CD4-positive, alpha-beta T cell treated with Interferon alpha-2 for 1 hour (primary cell): ENCODE measurements at places on chromosomes 4 and X.

DNA sequence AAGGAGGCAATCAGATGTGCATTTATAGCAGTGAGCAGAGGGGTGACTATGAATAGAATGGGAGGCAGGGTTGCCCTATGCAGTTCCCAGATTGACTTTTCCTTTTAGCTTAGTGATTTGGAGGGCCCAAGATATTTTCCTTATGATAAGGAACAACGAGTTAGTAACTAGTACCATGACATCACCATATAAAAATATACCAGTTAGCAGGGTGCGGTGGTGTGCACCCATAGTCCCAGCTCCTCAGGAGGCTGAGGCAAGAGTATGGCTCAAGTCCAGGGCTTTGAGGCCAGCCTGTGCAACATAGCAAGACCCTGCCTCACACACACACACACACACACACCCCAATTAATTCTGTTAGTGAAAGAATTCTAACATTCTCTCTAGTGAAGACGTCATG lies 53.0 kb downstream of the IL13RA2 start:
- no peak for DNase-seq

GRCh38 chrX:105837232-105837631 lies 14.9 kb downstream of the NRK start:
- no peak for DNase-seq

- no peak for DNase-seq
These were observed 184.4 kb downstream of the GABRB1 start for GRCh38 chr4:47215759-47216158.

- no peak for DNase-seq
These were observed 232.2 kb downstream of the C4orf33 start for GRCh38 chr4:129328162-129328561.

- DNase-seq, result no peak
These were observed 104.7 kb upstream of the TLR2 start for GRCh38 chr4:153579410-153579809.

GRCh38 chrX:46704767-46705386 lies 54.0 kb downstream of the SLC9A7 start:
- DNase-seq, result peak; percentile 3
